ENCODE measurements at places on chromosomes 3 and 15.

GRCh38 chr3:66342717-66343356 is 122.0 kb downstream of the SLC25A26 start:
- no peak for DNase-seq

DNA sequence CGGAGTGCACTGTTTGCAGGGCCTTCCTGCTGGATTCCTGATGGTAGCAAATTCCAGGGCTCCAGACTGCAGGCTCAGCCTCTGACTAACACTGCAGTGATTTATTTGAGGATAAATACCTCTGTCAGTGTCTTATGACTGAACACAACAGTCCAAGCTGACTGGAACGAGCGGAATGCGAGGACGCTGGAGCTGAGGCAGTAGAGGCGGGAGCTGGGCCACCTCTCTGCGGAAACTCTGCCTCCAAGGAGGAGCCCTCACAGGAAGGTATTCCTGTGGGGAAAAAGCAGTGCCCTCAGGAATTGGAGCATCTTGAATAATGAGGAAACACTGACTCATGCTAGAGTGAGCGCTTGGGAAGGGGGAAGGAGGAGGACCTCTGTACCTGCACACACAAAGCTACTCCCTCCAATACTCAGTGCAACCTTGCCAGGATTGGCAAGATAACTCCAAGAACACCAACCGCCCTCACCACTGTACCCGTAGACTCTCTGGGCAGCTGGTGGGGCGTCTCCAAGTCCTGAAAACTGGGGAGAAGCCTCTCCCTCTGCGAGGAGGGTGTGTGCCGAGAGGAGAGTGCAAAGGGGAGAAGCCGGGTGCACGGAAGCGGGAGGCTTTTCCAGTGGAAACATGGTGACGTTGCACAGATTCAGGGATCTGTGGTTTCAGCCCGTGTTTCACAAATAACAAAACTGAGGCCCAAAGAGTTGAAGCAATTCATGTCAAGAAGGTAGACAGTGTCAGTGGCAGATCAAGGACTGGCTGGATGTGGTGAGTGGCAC is 43.0 kb downstream of the VGLL4 start:
- DNase-seq = no peak

DNA sequence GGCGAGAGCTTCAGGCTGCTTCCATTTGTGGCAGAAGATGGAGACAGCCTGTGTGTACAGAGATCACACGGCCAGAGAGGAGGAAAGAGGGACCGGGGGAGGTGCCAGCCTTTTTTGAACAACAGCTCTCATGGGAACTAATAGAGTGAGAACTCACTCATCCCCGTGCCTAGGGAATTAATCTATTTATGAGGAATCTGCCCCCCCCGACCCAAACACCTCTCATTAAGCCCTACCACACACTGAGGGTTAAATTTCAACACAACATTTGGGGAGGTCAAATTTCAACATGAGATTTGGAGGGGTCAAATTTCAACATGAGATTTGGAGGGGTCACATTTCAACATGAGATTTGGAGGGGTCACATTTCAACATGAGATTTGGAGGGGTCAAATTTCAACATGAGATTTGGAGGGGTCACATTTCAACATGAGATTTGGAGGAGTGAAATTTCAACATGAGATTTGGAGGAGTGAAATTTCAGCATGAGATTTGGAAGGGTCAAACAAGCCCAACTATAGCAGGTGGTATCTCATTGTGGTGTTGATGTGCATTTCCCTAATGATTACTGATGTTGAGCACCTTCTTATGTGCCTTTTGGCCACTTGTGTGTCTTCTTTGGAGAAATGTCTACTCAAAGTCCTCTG is 20.6 kb upstream of the RFTN1 start:
- no peak for DNase-seq

DNA sequence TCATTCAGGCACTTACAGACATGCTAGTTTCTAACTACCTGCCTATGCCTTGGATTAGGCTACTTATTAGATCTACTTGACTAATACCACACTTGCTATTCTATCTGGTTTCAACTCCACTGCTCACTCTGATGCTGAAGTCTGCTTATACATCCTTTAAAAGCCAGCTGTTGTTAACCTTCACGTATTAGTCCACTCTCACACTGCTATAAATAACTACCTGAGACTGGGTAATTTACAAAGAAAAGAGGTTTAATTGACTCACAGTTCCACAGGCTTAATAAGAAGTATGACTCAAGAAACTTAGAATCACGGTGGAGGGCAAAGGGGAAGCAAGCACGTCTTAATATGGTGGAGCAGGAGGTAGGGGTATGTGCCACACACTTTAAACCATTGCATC is 47.7 kb upstream of the ANKRD28 start:
- DNase-seq = no peak
